ENCODE measurements at places on chromosomes 3 and 15.

DNA sequence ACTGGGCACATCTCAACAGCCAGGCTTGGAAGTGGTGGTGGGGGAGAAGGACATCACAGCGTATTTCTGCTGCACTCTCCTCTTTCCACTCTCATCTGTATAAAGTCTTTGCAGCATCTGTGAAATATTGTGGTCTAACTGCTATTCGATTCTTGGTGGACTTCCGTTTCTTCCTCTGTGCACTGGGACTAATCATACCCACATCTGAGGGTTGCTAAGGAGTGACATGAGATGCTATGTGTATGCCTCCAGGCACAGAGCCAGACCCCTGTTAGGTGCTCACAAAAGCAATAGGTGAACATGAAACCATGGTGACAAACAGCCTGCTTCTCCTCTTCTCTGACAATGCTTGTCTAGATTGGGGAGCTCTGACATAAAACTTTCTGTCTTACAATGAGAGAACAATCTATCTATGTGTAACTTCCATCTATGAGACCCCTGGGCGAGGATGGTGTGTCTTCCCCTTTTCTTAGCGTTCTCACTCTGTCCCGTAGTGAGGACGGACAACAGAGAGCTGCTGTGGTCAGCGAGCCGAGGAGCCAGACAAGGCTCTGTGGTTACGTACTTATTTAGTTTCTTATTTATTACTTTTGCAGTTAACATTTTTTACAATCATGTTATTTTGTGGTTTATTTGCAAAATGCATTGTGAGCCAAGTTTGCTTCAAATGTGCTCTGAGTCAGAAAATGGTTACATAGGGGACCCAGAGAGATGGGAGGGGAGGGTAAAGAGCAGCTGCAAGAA lies 196.7 kb upstream of the TPRG1 start:
- DNase-seq = no peak

GRCh38 chr3:108153451-108153981 lies 62.7 kb upstream of the CD47 start:
- DNase-seq = no peak

- DNase-seq = peak; percentile 35
Observed at GRCh38 chr3:126119008-126119675, 35.2 kb upstream of the SLC41A3 start.

DNA sequence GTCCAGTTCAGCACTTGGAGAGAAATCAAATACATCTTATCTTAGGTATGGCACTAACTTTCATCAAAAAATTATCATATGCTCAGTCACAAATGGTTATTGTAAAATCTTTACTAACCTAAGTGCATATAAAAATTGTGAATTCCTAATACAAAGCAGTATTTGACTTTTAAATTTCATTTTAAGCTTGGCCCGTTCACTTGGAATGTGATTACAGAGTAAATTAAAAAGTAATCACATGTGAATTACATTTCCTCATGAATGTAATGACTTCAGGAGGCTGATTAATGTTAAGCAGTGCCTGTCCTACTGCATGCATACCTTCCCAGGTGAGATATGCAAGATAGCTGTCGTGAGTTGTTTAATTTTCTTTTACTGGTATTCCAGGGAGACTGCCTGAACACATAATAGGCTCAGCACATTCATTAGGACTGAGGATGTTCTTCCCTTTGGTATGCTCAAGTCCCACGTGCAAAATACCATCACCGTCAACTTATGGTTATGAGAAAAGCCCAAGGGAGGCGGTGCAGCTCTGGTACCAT lies 1053.0 kb downstream of the FHIT start:
- DNase-seq = no peak

GRCh38 chr3:30227571-30228301 lies 378.7 kb upstream of the TGFBR2 start:
- no peak for DNase-seq

DNA sequence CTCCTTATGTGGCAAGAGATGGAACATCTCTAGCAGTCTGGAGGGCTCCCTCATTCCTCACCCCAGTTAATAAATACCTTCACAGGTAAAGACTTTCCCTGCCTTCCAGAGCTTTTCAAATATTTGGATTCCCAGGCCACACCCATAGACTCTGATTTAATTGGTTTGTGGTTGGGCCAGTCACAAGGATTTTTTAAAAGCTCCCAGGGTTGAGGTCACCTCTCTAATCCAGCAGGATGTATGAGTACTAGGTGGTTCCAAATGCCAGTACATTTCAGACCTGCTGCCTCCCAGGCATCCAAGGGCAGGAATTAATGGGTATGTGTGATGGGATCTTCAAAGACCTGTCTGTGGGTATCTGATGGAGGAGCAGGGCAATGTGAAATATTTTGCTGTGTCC lies 312.8 kb downstream of the CLSTN2 start:
- no peak for DNase-seq

DNA sequence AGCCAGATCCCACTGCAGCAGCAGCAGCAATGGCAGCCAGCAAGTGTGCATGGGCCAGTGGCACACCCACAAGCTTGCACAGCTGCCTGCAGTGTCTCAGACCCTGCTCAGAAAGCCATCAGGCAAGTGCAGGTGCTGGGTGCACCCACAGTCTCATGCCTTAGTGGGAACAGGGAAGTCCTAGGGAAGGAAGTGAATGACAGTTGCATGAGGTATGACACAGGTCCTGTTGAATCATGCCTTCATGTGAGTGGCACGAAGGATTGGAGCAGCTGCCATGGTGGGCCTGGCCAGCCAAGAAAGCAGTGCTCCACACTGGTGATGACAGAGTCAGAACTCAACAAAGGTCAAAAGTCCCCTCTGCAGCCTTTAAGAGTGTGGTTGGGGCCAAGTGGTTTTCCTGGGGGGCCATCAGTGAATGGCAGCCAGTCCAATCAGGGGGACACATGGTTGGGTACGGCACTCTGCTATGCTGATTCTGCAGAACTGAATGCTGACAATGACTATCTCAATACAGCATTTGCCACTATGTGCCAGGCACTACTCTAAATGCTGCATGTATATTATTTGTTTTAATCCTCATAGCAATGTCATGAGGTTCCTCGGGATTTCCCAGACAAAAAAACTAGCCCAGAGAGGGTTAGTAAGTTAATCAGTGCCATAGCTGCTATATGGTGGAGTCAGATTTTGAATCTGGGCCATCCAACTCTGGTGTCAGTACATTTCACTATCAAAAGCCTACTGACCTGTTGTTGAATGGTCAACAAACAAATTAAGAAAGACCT lies 94.3 kb downstream of the AQP9 start:
- no peak for DNase-seq

DNA sequence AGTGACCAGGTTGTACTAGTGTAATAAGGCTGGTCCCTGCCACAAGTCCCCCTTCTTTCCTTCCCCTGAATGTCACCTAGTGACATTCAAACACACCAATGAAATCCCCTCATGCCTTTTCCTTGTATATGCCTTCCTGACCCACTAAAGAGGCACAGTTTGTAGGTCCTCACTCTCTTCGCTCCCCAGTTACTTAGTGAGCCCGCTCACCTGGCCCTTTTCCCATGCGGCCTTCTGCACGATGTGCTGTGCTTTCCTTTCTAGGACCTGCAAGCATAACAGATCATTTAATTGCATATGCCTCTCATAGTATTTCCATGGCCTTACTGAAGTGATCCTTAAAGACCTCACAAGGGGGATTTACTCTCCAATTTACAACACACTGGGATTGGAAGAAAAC lies 146.3 kb downstream of the THRB start:
- no peak for DNase-seq

DNA sequence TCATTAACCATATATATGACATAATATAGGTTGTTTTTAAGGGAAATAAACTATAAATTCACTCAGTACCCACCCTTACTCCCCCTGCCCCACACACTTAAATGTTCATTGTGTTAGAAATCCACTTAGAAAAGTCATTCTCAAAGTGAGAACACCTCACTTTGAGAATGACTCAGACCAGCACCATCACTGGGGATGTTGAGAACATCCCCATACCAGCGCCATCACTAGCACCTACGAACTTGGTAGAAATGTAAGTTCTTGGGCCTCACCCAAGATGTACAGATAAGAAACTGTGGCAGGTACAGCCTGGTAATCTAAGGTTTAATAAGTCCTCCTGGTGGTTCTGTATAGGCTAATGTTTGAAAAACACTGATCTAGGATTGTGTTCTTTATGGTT lies 362.6 kb downstream of the LPP start:
- DNase-seq = no peak

GRCh38 chr3:57942872-57943283 lies 65.3 kb upstream of the FLNB start:
- DNase-seq = peak; percentile 51

DNA sequence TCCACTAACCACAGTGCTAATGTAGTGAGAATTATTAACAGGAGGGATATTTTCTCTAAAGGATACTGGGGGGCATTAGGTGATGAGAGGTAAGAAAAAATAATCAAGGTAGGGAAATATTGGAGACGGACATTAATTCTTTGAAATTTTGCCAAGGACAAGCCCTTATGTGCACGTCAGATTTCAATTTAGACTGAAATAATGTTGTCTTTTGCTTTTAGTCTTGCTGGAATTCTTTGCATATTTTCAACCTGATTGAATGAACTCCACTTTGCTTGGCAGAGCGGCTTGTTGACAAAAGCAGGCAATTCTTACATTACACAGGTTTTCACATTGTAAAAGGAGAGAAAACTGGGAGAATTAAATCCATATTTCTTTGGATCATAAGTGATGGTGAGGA lies 25.0 kb upstream of the C3orf52 start:
- no peak for DNase-seq

GRCh38 chr15:99438691-99439523 lies 126.9 kb upstream of the MEF2A start:
- no peak for DNase-seq

GRCh38 chr3:63561879-63562278 lies 90.6 kb upstream of the SNTN start:
- no peak for DNase-seq

- no peak for DNase-seq
Observed at GRCh38 chr3:105365081-105365390, 1.7 kb upstream of the ALCAM start.

- DNase-seq = no peak
Observed at GRCh38 chr3:57587905-57588304, 9.2 kb downstream of the ARF4 start.

- no peak for DNase-seq
Observed at GRCh38 chr15:101526890-101527289, 37.4 kb upstream of the PCSK6 start.

DNA sequence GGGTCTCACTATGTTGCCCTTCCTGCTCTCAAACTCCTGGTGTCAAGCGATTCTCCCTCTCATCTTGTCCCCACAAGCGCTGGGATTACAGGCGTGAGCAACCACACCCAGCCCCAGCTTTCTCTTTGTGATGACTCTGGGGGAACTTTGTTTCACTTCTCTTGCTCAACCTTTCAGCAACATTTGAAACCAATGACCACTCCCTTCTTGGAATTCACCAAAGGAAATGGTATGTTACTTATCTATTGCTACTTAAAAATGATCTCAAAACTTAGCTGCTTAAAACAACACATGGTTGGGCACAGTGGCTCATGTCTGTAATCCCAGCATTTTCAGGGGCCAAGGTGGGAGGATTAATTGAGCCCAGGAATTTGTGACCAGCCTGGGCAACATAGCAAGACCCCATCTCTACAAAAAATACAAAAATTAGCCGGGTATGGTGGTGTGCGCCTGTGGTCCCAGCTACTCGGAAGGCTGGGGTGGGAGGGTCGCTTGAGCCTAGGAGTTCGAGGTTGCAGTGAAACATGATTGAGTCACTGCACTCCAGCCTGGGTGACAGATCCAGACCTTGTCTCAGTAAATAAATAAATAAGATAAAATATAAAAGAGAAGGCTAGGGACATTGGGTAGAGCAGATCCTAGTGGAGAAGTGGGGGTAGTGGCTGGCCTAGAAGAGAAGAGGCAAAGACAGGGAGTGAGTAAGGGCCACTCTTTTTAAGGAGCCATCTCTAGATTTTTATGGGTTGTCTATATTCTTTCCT lies 10.3 kb upstream of the COPG1 start:
- DNase-seq = no peak

- peak; percentile 44 for DNase-seq
Observed at GRCh38 chr3:33202711-33203457, 15.7 kb downstream of the SUSD5 start.

GRCh38 chr3:124168271-124168670 lies 176.3 kb upstream of the ROPN1 start:
- DNase-seq = no peak

- DNase-seq = no peak
Observed at GRCh38 chr3:71488882-71489281, 94.6 kb downstream of the FOXP1 start.

DNA sequence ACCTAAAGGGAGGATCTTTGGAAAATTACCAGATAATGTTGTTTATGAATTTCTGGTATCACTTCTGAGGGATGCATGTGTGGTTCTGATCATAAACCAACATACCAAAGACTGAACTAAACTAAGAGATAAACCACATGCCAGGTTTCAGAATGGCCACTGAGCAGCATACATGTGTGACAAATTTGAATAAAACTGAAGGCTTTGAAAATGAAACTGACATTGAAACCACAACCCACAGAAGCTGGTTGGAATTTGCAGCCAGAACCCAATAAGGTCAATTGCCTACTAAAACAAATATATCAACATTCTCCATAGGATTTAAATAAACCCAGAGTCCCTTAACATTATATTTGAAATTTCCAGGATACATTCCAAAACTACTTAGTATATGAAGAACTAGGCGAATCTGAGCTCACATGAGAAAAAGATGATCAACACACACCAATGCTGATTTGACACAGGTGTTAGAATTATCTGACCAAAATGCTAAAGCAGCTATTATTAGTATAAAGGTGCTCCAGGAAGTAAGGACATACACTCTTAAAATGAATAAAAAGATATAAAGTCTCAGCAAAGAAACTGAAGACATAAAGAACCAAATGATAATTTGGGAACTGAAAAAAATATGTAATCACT lies 125.0 kb downstream of the ZNF280D start:
- no peak for DNase-seq

DNA sequence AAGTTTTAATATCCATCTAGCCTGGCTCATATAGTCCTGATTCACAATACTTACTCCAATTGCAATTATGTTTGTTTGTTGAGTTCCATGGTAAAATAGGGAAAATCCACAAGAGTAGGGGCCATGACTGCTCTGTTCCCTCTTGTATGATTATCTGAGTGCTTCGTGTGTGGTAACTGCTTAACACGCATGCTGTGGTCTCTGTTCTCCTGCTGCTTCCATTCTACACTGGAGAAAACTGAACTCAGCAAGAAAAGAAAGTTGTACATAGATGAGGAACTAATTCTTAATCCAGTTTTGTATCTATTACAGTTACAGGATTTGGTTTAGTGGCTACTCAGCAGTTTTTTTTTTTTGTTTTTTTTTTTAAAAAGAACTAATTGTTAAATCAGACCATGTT lies 223.0 kb upstream of the SATB1 start:
- DNase-seq = no peak

GRCh38 chr3:50617911-50618481 lies 1.0 kb downstream of the MAPKAPK3 start:
- no peak for DNase-seq

GRCh38 chr15:54345301-54345700 lies 367.1 kb downstream of the UNC13C start:
- DNase-seq = no peak

DNA sequence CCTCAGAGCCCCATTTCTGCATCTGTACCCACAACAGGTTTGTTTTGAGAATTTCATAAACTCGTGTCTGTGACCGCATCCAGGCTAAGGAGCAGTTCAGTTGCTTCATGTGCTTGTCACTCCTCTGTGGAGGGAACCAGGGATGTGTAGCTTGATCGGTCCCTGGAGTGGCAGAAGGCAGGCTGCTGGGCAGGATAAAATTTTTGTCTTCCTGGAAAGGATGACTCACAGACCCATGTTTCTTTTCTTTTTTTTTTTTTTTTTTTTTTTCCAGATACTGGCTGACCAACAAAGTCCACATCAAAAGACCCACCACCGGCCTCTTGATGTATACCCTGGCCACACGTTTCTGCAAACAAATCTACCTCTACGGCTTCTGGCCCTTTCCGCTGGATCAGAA lies 70.1 kb downstream of the ST8SIA2 start:
- DNase-seq = no peak

Data from ureter (tissue), 1 donor.